CD4-positive, CD25-positive, alpha-beta regulatory T cell (primary cell): ENCODE measurements at places on chromosomes 5 and 9.

DNA sequence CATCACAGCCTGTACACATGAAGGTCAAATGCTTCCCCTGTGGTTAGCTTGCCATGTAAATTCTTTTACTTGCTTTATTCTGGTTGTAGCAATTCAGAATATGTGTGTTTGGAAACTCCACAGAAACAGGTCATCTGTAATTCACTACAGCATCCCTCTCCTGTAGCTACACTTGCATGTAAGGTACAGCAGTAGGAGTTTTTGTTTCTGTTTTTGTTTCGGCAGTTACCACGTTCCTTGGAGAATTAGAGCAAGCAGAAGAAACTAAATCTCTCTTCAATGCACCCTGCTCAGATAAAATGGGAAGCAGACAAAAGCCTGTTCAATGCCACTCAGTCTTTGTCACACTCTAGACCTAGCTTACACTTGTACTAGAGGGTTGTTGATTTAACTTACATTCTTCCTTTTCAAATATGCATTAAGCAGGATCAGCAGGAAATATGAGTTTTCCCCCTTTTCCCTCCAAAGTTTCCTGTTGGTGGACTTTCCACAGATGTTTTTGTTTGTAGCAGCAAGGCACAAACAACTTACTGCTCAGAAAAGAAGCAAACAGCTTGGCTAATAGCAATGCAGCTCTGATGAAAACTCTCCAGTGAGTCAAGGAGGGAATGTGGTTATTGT is 80.9 kb downstream of the YIPF5 start:
- H3K27ac ChIP-seq: no peak overlapping the region
- H3K36me3 ChIP-seq: no peaks in the 10 kb centered on the region
- peaks cover 2% of the 10 kb centered on the region for H3K27me3 ChIP-seq
- no peak for DNase-seq

- peak overlapping the region; percentile 87 for H3K4me3 ChIP-seq
- H3K4me1 ChIP-seq: peaks cover 99% of the 10 kb centered on the region
- H3K36me3 ChIP-seq: peaks cover 7% of the 10 kb centered on the region
Observed at GRCh38 chr5:56829137-56829908, 14.0 kb downstream of the MAP3K1 start.

GRCh38 chr5:179227580-179228311 is 117.5 kb downstream of the ADAMTS2 start:
- H3K27me3 ChIP-seq: no peaks in the 10 kb centered on the region
- no peaks in the 10 kb centered on the region for H3K4me1 ChIP-seq
- H3K4me3 ChIP-seq: no peak overlapping the region
- H3K36me3 ChIP-seq: no peaks in the 10 kb centered on the region

- H3K27me3 ChIP-seq: no peaks in the 10 kb centered on the region
- no peaks in the 10 kb centered on the region for H3K4me1 ChIP-seq
- DNase-seq: no peak
- H3K4me3 ChIP-seq: no peak overlapping the region
Observed at GRCh38 chr5:82347201-82347865, 69.2 kb upstream of the RPS23 start.

GRCh38 chr5:61232490-61233050 is 70.3 kb upstream of the SMIM15 start:
- no peak overlapping the region for H3K27ac ChIP-seq
- no peak overlapping the region for H3K4me3 ChIP-seq
- DNase-seq: no peak
- no peaks in the 10 kb centered on the region for H3K4me1 ChIP-seq
- H3K36me3 ChIP-seq: no peaks in the 10 kb centered on the region
- H3K27me3 ChIP-seq: no peaks in the 10 kb centered on the region

DNA sequence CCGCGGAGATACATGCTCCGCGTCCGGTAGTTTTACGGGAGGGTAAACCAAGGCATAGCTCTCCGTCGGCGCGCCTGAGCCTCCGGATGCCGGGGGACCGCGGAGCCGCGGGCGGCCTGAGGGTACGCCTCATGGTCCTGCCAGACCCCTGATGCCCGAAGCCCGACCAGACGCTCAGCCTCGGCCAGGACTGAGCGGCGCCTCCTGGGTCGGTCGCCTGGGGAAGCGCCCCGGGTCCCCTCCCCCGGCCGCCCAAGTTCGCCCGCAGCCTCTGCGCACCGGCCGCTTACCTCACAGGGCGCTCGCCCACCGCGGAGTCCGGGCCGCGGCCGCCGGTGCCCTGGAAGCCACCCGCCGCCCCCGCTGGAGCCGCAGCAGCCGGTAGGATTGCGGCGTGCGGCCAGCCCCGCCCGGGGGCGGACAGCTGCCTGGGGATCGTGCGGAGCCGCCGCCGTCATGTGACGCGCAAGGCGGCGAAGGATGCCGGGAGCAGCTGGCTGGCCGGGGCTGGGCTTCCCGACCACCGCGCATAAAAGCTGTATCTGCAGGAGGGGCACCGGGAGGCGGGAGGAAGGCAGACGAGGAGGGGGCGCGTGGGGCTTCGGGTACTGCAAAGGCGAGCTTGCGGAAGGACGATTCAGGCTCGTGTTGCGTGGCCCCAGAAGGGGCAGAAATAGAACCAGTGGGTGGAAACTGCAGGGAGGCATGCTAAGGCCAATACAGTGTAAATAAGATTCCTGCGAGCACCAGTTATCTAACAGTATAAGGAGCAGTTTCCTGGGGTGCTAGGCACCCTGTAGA is at the start of gene FBXO10:
FBXO10 (minus strand) TSS at position 460 of the 801 bp plus-strand sequence. CDS start 34,612 bp downstream, outside the sequence.
- H3K27me3 ChIP-seq: no peaks in the 10 kb centered on the region
- H3K4me3 ChIP-seq: peak within 1 kb of the TSS; percentile 67
- no peak within 1 kb of the TSS for H3K27ac ChIP-seq
- DNase-seq: peak; percentile 33
- no peaks in the 10 kb centered on the region for H3K36me3 ChIP-seq
- peaks cover 11% of the 10 kb centered on the region for H3K4me1 ChIP-seq

DNA sequence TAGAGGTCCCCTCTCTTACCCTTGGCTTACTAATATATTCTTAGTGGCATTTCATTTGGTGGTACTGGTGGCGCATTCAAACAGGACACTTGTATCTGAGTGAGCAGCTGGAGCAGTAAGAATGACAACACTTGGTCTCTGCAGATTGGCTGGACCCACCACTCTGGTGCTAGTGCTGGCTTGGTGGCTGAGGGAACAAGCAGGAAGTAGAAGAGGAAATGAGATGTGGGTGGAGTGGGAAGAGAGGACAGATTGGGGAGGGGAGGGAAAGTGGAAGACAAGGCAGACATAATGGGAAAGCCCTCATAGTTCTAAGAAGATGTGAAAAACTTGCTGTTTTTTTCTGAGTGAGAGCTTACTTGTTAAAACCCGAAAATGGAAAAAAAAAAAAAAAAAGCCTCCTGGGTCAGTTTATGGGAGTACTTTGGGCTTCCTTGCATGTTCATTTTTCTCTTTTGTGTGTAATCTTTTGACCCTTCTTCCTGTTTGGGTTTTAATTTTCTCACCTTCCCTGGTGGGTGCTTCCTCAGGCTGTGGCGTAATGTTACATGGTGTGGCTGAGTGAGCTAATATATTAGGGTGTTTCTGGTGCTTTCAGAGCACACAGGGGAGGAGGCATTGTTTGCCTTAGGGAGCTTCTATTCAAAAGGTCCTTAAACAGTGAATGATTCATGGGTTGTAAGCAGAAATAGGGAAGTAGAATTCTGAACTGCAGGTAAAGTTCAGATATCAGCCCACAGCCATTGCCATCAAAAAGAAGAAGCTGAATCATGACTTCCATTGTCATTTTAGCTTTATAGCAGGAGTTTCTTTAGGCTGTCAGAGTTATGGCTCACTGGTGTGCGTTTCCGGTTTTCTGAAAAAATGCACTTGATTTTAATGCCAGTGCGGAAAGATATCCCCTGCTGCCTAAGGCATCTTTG is 52.3 kb downstream of the TLE4 start:
- H3K4me1 ChIP-seq: peaks cover 15% of the 10 kb centered on the region
- H3K36me3 ChIP-seq: peaks cover 9% of the 10 kb centered on the region
- peak; percentile 63 for DNase-seq
- peak overlapping the region; percentile 41 for H3K27ac ChIP-seq
- H3K4me3 ChIP-seq: peak overlapping the region; percentile 51

DNA sequence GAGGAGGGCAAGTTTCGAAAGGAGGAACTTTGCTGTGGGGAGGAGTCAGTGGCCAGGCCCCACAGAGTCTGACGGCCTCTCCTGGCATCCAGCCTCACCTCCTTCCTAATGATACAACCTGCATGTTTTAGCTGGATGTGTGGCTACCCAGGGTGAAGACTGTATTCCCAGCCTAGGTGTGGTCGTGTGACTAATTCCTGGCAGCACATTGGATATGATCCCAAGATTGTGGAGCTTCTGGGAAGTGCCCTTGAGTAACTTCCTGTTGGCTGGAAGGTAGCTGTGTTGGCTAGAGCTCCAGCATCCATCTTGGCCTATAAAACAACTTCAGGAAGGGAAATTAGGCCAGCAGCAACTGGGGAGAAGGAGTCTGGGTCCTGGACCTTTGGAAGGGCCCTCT is 19.0 kb upstream of the LPCAT1 start:
- H3K36me3 ChIP-seq: no peaks in the 10 kb centered on the region
- H3K27ac ChIP-seq: no peak overlapping the region
- no peaks in the 10 kb centered on the region for H3K4me1 ChIP-seq

- H3K27me3 ChIP-seq: no peaks in the 10 kb centered on the region
- H3K36me3 ChIP-seq: no peaks in the 10 kb centered on the region
- H3K4me1 ChIP-seq: peaks cover 5% of the 10 kb centered on the region
- H3K4me3 ChIP-seq: no peak overlapping the region
- no peak for DNase-seq
- no peak overlapping the region for H3K27ac ChIP-seq
Observed at GRCh38 chr9:91179237-91180138, 182.2 kb downstream of the AUH start.

DNA sequence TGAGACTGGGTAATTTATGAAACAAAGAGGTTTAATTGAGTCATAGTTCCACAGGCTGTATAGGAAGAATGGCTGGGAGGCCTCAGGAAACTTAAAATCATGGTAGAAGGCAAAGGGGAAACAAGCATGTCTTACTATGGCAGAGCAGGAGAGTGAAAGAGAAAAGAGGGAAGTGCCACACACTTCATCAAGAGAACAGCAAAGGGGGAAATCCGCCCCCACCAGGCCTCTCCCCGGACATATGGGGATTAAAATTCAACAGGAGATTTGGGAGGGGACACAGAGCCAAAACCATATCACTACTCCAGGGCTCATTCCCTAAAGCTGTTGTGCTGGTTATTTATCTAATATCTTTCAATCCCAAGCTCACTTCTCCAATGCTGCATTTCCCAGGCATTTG is 50.2 kb upstream of the NR3C1 start:
- no peaks in the 10 kb centered on the region for H3K4me1 ChIP-seq
- no peak for DNase-seq
- H3K4me3 ChIP-seq: no peak overlapping the region
- no peak overlapping the region for H3K27ac ChIP-seq

DNA sequence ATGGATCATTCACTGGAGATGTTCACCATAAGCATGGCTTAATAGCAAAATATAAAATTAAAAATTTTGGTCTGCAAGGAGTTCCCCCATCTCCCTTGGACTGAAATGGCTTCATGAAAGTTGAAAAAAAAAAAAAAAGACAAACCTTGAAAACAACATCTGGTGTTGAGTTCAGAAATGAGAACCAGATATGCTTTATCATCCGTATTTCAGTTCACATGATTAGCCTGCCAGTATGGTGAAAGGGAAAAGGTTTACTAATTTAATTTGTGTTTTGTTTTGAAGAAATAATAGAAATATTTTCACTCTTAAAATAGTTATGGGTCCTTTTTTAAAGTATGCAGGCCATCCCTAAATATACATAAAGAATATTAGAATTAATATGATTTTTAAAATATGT is 67.8 kb downstream of the TMEM167A start:
- H3K4me3 ChIP-seq: no peak overlapping the region
- H3K36me3 ChIP-seq: no peaks in the 10 kb centered on the region
- DNase-seq: no peak
- peaks cover 1% of the 10 kb centered on the region for H3K27me3 ChIP-seq

- DNase-seq: no peak
- H3K27ac ChIP-seq: no peak overlapping the region
- H3K4me3 ChIP-seq: no peak overlapping the region
- no peaks in the 10 kb centered on the region for H3K4me1 ChIP-seq
- peaks cover 16% of the 10 kb centered on the region for H3K36me3 ChIP-seq
- H3K27me3 ChIP-seq: no peaks in the 10 kb centered on the region
Observed at GRCh38 chr9:79652598-79652997, 80.8 kb downstream of the TLE4 start.

DNA sequence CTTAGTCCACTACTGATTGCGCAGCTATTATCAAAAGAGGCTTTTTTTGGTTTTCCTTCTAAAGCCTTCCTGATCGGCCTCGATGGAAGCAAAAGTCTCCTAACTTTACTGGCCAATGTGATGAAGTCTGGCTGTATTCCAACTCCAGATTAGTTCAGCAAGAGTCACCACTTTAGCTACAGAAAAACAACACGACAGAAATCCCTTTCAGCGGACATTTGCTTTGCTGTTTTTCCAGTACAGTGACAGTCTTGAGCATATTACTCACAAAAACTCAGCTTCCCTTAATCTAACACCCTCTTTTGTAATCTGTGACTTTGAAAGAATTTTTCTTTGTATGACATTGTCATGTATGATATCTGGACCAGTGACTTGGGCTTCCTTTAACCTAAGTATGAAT is 95.7 kb downstream of the HOMER1 start:
- H3K4me3 ChIP-seq: no peak overlapping the region
- no peak overlapping the region for H3K27ac ChIP-seq
- no peaks in the 10 kb centered on the region for H3K36me3 ChIP-seq
- H3K4me1 ChIP-seq: no peaks in the 10 kb centered on the region

GRCh38 chr5:8382456-8382855 is 513.5 kb downstream of the MTRR start:
- no peak for DNase-seq
- H3K27ac ChIP-seq: no peak overlapping the region
- H3K4me1 ChIP-seq: no peaks in the 10 kb centered on the region
- no peaks in the 10 kb centered on the region for H3K36me3 ChIP-seq
- no peaks in the 10 kb centered on the region for H3K27me3 ChIP-seq

GRCh38 chr5:142590451-142591231 is 95.2 kb downstream of the FGF1 start:
- DNase-seq: no peak
- H3K4me1 ChIP-seq: no peaks in the 10 kb centered on the region
- H3K27me3 ChIP-seq: peaks cover 12% of the 10 kb centered on the region
- no peak overlapping the region for H3K27ac ChIP-seq
- H3K4me3 ChIP-seq: no peak overlapping the region

DNA sequence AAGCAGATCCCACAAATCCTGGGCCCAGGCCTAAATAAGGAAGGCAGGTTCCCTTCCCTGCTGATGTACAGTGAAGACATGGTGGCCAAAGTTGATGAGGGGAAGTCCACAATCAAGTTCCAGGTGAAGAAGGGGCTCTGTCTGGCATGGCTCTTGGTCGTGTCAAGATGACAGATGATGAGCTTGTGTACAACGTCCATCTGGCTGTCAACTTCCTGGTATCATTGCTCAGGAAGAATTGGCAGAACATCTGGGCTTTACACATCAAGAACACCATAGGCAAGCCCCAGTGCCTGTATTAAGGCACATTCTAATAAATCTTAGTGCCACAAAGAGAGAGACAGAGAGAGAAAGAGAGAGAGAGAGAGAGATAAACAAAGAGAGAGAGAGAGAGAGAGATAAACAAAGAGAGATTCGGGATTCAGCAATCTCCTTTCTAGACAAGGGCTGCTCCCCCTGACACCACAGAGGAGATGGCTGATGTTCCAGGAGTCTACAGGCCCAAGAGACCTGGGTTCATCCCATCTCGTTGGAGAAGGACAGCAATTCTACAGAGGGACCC is 45.5 kb upstream of the HSPA9 start:
- H3K4me1 ChIP-seq: no peaks in the 10 kb centered on the region
- H3K4me3 ChIP-seq: no peak overlapping the region
- H3K36me3 ChIP-seq: no peaks in the 10 kb centered on the region
- H3K27me3 ChIP-seq: peaks cover 2% of the 10 kb centered on the region

GRCh38 chr5:24621792-24622191 is 23.0 kb downstream of the CDH10 start:
- no peak for DNase-seq
- no peak overlapping the region for H3K4me3 ChIP-seq
- H3K27me3 ChIP-seq: no peaks in the 10 kb centered on the region
